IMR-90 (cell line): ENCODE measurements at places on chromosomes 12 and 14. TPM values are rescaled to one million over a fixed set of nuclear protein-coding genes. Genes with fewer than 3 reads are reported as not detected.

GRCh38 chr14:76867516-76868453, 41.6 kb downstream of the LRRC74A start:
- no peak for DNase-seq

RNF212B gene
- not detected in 2 replicates for total RNA-seq

OR6C74 gene
- not detected in 2 replicates for total RNA-seq

- DNase-seq, result no peak
Observed at GRCh38 chr14:45658226-45658916, 405.4 kb upstream of the MIS18BP1 start.

NOS1 gene
- total RNA-seq, result not detected in 2 replicates

- no peak for DNase-seq
Observed at GRCh38 chr14:54808326-54809161, 94.1 kb downstream of the GCH1 start.

DNA sequence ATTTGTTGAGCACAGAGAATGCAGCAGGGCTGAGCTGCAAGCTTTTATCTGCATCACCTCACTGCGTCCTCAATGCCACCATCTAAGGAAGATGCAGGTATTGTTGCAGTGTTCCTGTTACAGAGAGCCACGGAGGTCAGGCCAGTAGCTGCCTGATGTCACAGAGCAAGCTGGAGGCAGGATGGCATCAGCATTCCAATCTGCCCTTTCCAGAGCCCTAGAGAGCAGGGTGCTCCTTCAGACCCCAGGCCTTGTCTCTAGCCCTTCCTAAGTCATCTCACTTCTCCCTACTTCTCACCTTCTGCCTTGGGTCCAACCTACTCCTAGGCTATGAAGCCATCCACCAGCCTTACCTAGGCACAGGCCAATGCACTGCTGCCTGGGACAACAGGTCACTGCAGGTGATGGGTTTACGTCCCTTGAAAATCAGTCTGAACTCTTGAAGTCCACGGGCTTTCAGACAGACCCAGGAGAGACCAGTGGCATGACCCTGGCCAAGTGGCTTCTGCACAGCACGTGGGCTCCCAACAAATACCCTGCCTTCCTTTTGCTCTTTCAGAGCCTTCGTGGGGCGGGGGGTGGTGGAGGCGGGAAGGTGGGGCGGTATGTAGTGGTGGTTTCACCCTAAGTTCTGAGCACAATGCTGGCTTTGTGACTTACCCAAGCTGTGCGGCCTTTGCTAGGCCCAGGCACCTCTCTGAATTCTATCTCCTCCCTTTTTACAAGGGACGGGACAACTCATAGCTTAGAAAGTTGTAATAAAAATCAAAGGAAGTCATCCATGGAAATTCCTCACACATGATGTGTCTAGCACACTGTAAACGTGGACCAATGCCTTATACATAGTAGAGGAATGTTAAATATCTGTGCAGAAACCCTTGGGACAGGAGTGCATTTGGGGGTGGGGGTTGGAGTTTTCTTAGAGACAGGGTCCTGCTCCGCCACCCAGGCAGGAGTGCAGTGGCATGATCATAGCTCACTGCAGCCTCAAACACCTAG, 136.0 kb downstream of the KSR2 start:
- peak; percentile 7 for DNase-seq

NDRG2 gene
- total RNA-seq, result 0.36 and 0.56 TPM in 2 replicates

- DNase-seq, result no peak
Observed at GRCh38 chr14:106877517-106877916, 1351.1 kb downstream of the TMEM121 start.

DNA sequence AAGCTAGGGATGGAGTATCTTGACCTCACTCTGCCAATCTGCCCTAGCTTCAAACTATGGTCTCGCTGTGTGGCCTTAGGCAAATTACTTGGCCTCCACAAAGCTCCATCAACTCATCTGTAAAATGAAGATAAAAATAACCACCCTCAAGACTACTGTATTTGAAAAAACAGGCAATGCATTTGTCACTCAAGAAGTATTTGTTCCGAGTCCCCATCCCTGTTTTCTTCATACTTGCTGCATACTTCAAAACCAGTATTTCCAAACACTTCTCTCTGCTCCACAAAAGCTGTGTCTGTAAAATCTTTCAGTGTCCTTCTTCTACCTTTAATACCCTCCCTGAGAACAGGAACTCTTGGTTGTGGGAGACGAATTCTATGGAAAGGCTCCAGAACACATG, 47.9 kb downstream of the GTF2A1 start:
- DNase-seq, result peak; percentile 22

- peak; percentile 18 for DNase-seq
Observed at GRCh38 chr12:92675092-92675865, 27.5 kb upstream of the PLEKHG7 start.
